Testis (tissue), 5 donors: ENCODE measurements at places on chromosomes 1 and 21.

DNA sequence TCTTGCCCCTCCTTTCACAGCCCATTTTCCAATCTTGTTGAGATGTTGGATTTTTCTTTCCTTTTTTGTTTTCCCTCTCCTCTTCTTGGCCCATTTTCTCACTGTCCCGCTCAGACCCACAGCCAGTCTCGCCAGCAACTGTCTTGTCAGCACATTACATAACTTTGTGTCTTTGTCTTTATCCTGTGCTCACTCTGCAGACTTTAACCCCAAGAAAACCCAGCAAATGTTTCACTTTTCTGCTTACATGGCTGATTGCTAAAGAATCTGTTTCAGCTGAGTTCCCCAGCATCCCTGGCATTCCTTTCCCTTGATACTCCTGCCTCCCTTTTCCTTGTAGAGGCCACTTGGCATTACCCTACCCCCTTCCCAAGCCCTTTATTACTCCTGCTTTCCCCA lies 74.6 kb downstream of the ZNF648 start:
- no peak for DNase-seq

- no peak for DNase-seq
Measured at GRCh38 chr1:100100202-100100601, 32.5 kb downstream of the SASS6 start.

- DNase-seq = peak; percentile 39
Measured at GRCh38 chr1:27658951-27659496, 13.0 kb downstream of the IFI6 start.

GRCh38 chr1:6116137-6116536 lies 64.0 kb downstream of the CHD5 start:
- DNase-seq = no peak

GRCh38 chr21:41683815-41684214 lies 83.0 kb downstream of the RIPK4 start:
- DNase-seq = no peak

GRCh38 chr1:67578397-67579020 lies 106.5 kb upstream of the GADD45A start:
- no peak for DNase-seq

- peak; percentile 78 for DNase-seq
Measured at GRCh38 chr1:238252033-238252802, 361.5 kb upstream of the ZP4 start.

DNA sequence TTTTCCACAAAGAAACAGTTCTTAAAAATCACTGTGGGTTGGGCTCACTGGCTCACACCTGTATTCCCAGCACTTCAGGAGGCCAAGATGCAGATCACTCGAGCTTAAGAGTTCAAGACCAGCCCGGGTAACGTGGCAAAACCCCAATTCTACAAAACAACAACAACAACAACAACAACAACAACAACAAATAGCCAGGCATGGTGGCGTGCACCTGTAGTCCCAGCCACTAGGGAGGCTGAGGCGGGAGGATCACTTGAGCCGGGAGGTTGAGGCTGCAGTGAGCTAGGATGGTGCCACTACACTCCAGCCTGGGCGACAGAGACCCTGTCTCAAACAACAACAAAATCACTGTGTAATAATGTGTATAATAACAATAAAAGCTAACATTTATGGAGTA lies 40.8 kb downstream of the CDCP2 start:
- DNase-seq = no peak

- DNase-seq = no peak
Measured at GRCh38 chr1:81592233-81592632, 208.5 kb upstream of the ADGRL2 start.

DNA sequence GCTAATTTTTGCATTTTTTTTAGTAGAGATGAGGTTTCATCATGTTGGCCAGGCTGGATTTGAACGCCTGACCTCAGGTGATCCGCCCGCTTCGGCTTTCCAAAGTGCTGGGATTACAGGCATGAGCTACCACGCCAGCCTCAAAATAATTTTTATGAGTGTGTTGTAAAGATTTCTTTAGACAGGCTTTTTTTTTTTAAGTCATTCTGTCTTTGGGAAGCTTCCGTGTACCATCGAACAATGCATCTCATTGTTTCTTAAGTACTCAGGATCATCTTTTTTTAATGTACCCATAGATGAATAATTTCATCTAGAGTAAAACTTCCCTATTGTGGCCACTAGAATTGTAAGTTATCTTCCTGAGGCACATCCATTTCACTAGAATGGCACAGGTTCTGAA lies 19.6 kb upstream of the SDC3 start:
- no peak for DNase-seq

GRCh38 chr1:93616221-93616995 lies 65.2 kb downstream of the BCAR3 start:
- no peak for DNase-seq

DNA sequence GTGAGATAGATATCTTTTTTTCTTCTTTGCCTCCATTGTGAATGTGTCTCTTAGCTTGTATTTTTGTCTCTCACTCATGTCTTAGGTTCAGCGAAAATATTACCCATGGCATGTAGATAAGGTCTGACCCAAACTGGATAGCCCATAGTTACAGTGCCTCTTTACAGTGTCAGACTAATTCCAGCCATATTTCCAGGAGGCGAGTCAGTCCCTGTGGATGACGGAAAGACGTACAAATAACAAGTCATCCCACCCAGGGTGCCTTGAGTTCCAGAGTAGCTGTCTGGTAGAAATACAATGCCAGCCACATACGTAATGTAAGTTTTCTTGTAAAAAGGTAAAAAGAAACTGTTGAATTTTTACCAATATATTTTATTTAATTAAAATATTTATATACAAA lies 157.3 kb downstream of the ZNF281 start:
- no peak for DNase-seq

GRCh38 chr1:234091876-234092275 lies 187.4 kb downstream of the SLC35F3 start:
- DNase-seq = no peak

GRCh38 chr1:27710574-27710973 lies 15.2 kb upstream of the FAM76A start:
- DNase-seq = no peak

DNA sequence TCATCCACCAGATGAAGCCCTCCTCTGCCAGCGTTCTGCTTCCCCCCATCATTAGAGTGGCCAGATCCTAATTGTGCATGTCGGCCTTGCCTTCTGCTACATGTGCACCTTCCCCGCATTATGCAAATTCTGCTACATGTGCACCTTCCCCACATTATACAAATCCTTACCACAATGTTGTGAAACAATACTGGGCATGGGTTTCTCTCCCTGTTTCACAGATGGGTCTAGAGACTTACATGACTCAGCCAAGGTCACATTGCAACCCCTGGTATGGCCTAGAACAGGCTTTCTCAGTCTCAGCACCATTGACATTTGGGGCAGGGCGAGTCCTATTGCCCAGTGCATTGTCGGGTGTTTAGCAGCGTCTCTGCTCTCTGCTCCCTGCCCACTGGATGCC lies 1.0 kb upstream of the CELA2A start:
- no peak for DNase-seq

GRCh38 chr1:23450894-23451293 lies 26.3 kb upstream of the TCEA3 start:
- no peak for DNase-seq

GRCh38 chr1:49651136-49651535 lies 372.6 kb downstream of the AGBL4 start:
- no peak for DNase-seq

- no peak for DNase-seq
Measured at GRCh38 chr1:99482750-99483149, 163.2 kb upstream of the PALMD start.

- DNase-seq = no peak
Measured at GRCh38 chr21:32653326-32653901, 41.2 kb upstream of the CFAP298 start.

GRCh38 chr1:154855186-154855851 lies 14.8 kb downstream of the KCNN3 start:
- no peak for DNase-seq

DNA sequence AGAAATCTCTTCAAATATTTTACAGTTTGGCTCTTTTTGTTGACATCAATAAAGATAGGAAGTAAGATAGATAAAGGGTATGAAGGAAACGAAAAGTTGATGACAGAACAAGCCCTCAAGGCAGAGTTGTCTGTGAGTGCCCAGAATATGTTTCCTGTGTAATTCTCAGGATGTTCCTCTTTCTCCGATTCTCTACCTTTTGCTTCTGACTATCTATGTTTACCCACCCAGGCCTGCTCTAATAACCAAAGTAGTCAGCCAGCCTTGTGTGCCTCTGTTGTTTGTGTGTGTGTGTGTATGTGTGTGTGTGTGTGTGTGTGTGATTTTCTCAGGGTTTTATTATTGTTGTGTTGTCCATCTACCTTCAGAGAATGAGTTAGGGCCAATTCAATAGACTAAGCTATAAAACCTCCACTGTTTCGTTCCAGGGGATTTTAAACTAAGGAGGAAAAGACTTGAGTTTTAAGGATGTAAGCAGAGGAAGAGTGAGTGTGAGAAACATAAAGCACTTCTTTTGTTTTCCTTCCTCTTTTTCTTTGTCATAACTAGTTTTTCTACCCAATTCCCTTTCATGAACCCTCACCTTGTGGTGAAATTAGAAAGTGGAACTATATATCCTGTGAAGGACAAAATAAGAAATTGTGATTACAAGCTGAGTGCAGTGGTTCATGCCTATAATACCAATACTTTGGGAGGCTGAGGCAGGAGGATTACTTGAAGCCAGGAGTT lies 627.4 kb upstream of the NR5A2 start:
- no peak for DNase-seq

DNA sequence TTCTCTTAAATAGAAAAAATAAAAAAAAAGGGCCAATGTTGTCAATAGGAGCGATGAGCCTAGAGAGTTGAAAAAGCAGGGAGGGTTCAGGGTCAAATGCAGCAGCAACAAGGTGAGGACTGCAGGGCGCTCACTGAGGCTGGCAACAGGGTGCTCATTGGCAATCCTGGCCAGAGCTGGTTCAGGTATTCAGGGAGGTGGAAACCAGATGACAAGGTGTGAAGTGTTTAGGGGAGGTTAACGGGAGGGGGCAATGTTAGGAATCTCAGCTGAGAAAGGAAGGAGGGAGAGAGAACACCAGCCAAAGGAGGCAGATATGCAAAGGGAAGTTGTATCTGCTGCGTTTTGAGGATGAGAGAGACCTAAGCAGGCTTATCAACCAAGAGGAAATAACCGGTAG lies 129.8 kb upstream of the DAB1 start:
- DNase-seq = no peak

GRCh38 chr1:162009501-162010174 lies 14.0 kb downstream of the OLFML2B start:
- no peak for DNase-seq

GRCh38 chr1:155014709-155015508 lies 12.3 kb downstream of the ZBTB7B start:
- DNase-seq = no peak

DNA sequence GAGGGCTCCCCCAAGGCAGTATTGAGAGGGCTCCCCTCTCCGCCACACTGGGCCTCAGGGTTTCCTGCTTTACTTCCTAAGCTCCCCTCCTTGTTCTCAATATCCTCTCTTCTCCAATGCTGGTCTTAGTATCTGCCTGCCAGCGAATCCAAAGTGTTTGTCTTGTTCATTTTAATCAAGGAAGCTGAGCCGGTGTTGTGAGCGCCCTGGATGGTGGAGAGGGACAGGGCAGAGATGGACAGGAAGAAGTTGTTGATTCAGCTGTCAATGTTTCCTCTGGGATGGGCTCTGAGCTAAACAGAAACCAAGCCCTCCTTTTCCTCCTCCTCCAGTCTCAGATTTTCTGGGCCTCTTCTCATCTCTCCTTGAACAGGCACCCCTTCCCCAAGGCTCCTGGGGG lies 5.4 kb downstream of the OLFML3 start:
- DNase-seq = no peak

DNA sequence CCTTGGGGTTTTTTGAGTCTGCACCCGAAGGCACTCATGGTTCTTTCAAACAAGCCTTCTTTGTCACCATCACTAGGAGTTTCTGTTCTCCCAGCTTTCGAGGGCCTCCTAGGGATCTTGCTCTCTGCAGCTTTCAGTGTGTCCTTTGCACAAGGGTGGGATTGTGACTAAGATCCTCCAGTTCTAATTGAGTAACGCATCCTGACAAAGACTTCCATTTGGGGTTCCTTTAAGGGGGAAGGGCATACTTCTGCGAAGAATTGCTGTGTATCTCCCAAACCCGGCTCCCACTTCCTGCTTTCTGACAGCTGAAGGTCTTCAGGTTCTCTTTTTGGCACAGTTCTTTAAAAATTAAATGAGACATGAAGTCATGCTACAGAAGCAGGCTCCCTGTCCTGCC lies 139.4 kb downstream of the EDEM3 start:
- DNase-seq = no peak

DNA sequence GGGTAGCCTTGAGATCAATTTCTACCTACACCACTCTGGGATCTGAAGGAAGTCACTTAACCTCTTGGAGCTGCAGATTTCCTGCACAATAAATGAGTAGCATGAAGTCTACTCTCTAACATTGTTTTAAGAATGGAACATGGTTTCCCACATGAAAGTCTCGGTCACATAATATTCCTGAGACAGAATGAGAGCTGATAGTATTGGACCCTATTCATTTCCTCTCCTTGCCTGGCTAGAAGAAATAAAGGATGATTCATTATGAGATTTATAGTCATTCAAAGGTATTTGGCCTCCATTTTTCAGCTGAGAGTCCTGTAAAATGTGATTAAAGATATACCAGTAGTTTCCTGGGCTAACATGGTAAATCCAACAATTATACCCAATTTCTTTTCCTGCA lies 56.7 kb downstream of the ARHGAP29 start:
- DNase-seq = no peak

GRCh38 chr1:47519491-47519890 lies 81.6 kb downstream of the FOXD2 start:
- DNase-seq = no peak

- DNase-seq = no peak
Measured at GRCh38 chr1:146032631-146033219, 11.2 kb upstream of the HJV start.

GRCh38 chr1:99657213-99658030 lies 11.5 kb downstream of the PALMD start:
- no peak for DNase-seq
